Esophagus squamous epithelium (tissue), 5 donors: ENCODE measurements at places on chromosomes 1 and 21.

DNA sequence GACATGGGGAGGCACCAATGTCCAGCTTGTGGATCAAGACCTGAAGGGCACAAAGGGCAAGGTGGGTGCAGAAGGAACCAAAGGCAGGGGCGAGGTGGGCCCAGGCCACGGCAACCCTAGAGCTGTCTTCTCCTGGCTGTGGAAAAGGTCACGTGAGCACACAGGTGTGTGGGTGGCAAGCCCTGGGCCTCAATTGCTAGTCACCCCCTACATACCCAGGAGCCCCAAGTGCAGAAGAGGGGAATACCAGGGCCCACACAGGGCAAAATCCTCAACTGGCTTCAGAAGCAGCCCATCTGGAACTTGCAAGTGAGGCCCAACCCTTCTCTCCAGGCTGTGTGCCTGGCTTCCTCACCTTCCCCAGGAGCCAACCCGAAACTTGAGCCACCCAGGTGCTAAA, 25.6 kb downstream of the ZBTB17 start:
- no peak for DNase-seq

GRCh38 chr1:93036672-93037071, 42.4 kb upstream of the MTF2 start:
- DNase-seq = no peak

DNA sequence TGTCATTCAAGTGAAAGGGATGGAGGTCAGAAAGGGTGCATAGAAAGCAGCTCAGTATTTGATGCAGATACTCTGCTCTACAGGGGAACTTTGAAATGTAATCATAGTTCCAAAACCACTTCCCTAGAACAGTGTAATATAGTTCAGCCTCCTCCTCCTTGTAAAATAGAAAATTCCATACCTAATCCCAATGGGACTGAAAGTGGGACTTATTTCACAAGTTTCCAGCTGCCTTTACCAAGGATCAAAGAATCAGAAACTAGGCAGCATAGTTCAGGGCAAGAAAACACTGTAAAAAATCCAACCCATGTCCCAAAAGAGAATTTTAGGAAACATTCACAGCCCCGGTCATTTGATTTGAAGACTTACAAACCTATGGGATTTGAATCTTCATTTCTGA, 8.1 kb upstream of the TMCO2 start:
- DNase-seq = no peak

- no peak for DNase-seq
These were observed 45.8 kb upstream of the CYP2J2 start for GRCh38 chr1:59972216-59972927.

GRCh38 chr1:247419336-247419735, 3.4 kb downstream of the NLRP3 start:
- no peak for DNase-seq

DNA sequence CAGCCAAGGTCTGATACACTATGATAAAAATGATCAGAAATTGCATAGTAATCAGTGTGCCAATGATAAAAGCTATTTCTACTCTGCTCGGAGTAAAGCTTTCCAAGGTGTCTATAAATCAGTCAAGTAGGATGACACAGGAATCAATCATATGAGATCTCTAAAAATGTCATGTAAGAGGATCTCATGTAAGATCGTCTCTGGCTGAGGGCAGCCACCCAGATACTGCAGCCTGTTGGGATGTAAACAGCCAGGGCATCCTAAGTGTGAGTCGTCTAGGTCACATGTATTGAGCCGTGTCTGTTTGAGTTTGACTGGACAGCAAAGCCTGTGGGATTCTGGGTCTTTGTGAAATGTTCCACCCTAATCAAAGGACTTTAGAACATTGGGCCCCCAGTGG, 2.8 kb upstream of the TEX35 start:
- DNase-seq = no peak

DNA sequence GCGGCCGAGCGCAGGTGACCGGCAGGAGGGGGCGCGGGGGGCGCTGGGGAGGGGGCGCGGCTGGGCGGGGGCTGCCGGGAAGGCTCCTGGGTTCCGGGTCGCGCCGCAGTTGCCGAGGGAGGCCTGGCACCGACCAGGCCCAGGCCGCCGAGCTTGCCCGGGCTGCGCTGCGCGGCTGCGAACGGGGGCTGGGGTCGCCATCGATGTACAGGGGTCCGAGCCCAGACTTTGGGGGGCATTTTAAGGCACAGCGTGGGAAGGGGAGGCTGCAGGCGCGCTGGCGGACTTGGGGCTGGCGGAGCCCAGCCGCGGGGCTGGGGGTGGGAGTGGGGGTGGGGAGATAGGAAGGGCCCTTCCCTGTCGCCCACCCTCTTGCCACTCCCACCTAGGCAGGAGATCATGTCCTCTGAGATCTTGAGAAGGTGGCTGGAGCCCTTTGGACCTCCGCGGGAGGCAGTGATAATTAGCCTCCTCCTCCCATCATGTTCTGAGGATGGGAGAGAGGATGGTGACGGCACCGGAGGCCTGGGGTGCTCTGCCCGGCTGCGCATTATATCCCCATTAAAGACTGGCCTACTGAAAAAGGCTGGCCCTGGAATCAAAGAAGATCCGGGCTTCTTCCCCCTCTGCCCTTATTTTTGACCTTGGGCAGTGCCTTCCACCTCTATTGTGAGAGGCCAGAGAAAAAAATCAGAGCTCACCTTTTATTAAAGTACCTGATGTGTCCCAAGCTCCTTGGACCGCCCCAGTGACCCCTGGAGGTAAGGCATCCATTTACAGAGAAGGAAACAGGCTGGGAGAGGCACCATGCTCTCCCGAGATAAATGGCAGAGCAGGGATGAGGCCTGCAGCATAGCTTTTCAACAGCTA, 497 bp downstream of the FBXO44 start:
- no peak for DNase-seq

- DNase-seq = no peak
These were observed 130.4 kb downstream of the SYT2 start for GRCh38 chr1:202579806-202580205.

- DNase-seq = no peak
These were observed 1.4 kb downstream of the NCAM2 start for GRCh38 chr21:20999659-21000058.

DNA sequence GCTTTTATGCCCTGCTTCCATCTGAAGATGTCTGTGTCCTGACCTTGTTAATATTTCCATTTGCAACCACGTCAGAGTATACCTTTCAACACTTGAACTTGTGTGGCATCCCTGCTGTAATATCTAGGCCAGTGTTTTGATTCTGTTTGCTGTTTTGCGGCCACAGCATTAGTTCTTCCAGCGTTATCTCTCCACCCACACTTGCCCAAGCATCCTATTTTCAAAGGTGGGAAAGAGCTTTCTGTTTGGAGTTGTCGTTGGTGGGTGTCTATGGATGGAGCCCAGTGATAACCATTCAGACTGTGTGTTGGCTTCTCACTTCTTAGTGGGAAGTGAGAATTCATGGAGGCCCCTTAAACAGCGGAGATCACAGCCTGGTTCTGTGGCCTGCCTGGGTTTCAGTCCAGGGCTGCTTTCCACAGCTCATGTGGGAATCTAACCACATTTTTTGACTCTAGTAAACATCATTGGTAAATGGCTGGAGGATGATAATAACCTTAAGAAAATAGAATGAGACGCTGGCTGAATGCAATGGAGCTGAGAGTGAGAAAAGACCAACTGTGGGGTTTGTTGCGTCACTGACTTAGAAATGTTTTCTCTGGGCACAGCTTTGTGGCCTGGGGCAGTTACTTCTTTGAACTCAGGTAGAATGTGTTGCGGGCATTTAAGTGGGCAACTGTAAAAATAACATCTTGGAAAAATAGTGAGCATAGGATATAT, 7.6 kb downstream of the TENT5C start:
- no peak for DNase-seq

- DNase-seq = no peak
These were observed 49.7 kb downstream of the AHDC1 start for GRCh38 chr1:27554293-27554692.

DNA sequence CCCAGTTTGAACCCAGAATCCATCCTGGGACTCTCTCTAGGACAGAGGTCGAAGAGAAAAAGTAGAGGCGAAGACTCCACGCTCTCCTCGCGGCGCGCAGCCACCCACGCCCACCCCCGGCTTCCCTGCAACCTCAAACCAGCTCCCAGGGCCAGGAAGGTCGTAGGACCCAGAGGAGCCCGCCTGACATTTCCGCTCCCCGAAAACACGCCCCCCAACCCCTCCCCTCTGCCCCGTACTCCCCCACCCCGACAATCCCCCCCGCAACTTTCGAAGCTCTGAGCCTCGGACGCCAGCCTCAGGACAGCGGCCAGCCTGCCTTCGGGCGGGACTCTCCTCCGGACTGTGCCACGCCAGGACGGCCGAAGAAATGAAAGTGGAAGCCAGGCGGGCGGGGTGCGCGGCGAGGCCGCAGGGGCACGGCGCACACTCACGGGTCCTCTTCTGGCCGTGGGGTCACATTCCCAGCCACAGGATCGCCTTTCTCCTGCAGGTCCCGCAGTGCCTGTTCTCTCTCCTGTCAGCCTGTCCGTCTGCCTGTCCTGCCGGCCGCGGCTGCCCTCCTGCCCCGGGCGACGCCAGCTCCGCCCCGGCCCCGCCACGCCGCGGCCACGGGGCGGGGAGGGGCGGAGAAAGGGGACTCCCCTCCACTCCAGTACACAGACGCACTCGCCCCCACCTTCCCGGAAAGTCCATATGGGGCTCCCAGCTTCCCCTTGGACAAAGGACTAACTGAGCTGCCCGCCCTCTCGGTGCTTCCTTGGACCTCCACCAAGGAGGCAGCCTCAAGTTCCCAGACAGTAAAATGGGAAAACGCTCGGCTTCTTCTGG, at the start of gene MOB3C:
MOB3C (minus strand) TSS at position 535 of the 831 bp plus-strand sequence. CDS start 3,490 bp downstream, outside the sequence.
- peak; percentile 17 for DNase-seq
